ENCODE measurements at places on chromosomes 1 and 21.

DNA sequence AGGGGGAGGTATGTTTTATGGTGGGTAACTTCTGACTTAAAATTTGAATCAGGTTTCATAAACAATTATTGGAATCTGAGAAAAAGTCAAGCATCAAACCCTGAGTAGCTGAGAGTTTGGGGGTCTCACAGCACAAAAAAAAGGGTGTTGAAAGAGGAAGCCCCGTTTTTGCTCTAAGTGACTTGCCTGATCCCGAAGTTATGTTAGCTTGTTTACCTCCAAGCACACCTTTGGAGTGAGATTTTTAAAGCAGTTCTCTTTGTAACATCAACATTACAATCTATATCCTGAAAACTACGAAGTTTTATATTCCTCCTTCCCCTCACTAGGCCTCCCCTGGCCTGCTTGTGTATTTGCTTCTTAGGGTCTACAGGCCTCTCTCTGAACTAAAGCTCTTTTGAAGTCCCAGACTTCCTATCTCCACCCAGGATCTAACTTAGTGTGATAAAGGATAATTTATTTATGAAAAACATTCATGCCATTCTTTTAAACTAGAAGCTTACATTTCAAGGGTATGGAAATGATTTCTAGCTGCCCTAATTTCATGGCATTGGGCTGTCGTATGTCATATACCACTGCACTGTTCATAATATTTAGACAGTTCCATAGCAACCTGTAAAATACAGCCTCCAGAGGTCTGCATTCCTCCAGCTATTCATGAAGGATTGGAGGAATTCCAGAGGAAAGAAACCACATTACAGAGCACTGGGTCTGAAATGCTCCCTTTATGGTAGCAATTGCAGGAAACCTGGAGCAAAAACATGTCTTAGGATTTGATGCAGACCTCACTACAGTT, 36.1 kb upstream of the RGS1 start:
- peak; percentile 91 for DNase-seq

DNA sequence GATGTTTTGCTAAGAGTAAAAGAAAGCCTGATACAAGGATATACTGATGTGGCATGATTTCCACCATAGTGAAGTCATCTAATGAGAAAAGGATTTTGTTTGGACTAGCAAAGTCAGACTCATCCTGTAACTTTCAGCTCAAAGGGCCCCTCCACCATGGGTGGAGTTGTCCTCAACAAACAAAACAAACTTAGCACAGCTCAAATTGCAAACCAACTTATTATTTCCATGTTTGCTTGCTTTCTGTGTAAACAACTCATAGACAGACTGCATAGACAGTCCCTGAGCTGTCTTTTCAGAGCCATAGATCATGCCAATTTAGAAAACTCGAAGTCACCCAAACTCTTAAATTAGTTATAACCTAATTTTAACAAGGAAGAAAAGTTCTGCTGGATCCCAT, 69.4 kb upstream of the VAV3 start:
- DNase-seq, result no peak

- DNase-seq, result no peak
Observed at GRCh38 chr1:87720561-87720960, 391.9 kb downstream of the LMO4 start.

DNA sequence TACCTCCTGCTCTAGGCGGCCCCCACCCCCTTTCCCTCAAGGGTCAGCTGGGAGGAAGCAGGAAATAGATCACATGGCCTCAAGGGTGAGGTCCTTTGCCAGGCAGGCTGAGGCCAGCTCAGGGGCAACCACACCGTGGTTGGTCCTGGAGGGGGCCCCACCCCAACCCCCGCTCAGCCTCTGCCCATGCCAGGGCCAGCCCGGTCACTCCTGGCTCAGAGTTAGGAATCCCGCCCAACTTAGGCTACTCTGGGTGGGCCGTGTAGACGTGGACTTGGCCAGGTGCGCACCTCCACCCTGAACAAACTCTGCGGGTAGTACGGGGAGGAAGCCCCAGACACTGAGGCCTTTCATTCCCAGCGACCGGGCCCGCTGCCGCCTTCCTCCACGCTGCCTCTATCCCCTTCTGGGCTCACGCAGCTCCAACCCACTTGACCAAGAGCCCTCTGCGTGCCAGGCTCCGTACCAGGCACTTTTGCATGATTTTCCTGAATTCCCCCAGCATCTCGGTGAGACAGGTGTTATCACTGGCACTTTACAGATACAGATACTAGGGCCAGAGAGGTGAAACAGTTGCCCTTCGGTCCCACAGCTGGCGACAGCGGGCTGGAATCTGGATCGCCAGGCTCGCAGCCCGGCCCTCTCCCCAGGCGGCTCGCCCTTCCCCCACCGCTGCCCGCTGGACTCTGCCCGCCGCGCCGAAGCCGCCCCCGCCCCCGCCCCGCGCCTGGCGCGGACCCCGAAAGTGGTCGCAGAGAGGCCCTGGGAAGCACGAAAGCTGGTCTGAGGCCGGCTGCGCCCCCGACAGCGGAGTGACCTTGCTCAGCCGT, 769 bp downstream of the GALE start:
- DNase-seq, result peak; percentile 80

GRCh38 chr1:15444468-15445389, 6.5 kb downstream of the CTRC start:
- DNase-seq, result no peak

GRCh38 chr1:15592285-15592684, 7.4 kb upstream of the AGMAT start:
- no peak for DNase-seq

GRCh38 chr1:9233241-9233941, 1.2 kb upstream of the H6PD start:
- peak; percentile 60 for DNase-seq

- DNase-seq, result no peak
Observed at GRCh38 chr1:197761654-197762053, 13.6 kb downstream of the DENND1B start.

DNA sequence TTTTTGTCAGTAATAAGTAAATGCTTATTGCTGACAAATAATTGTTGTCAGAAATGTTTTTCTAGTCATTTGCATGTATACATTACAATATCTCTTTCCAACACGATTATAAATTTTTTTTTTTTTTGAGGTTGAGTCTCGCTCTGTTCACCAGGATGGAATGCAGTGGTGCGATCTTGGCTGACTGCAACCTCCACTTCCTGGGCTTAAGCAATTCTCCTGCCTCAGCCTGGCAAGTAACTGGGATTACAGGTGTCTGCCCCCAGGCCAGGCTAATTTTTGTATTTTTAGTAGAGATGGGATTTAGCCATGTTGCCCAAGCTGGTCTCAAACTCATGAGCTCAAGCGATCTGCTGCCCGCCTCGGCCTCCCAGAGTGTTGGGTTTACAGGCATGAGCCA, 72.0 kb upstream of the ATF3 start:
- DNase-seq, result no peak

DNA sequence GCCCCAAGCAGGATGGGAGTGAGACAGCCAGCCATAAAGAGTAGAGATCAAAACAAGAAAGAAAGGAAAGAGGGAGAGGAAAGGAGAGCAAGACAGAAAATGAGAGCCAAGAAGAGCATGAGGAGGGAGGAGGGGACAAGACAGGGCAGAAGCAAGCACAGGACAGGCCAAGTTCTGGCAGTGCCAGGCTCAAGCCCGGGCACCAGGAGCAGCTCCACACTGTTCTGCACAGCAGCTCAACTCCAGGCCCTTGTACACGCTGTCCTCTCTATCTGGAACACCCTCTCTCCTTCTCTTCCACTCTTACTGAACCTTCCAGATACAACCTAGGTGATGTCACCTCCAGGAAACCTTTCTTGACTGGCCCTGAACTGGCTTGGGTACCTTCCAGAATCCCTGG, 11.7 kb downstream of the IFFO2 start:
- no peak for DNase-seq

GRCh38 chr1:45686015-45686287, 382 bp downstream of the GPBP1L1 start:
- DNase-seq, result peak; percentile 38

- DNase-seq, result no peak
Observed at GRCh38 chr1:192983349-192983980, 75.7 kb downstream of the UCHL5 start.

DNA sequence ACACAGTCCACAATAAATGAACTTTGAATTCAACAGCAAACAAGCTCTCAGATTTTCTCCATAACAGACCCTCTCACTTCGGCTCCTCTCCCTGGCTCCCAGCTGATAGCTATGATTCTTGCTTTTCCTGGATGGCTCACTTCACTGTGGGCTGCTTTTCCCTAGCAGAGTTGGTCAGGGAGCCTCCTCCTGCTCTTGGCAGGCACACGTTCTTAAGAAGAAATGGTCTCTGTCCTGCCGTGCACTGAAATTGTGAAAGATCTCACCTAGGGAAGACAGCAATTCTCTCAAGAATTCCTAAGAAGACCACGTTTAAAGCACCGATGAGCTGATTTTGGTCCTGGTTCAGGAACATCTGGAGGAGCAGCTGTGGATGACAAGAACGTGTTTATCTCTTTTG, 148.5 kb upstream of the KCNK2 start:
- DNase-seq, result no peak

GRCh38 chr21:46082963-46083790, 14.7 kb upstream of the COL6A2 start:
- DNase-seq, result no peak

DNA sequence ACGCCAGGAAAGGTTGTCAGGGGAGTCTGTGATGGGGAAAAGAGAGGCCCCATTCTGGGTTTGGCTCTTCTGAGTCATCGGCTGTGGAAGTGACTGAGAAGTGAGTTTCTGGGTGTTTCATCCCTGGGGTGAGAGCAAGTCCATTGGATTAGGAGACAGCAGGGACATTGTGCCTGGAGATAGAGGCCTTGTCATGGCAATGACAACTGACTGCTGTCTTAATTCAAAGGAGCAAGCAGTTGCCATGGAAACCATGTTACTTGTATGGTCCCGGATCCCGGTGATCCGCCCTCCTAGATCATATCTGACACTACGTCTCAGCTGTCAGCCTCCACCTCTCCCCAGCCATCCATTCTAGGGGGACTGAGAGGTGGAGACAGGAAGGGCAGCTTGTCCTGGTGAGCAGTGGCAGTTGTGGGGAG, 34.4 kb downstream of the KIAA0040 start:
- DNase-seq, result no peak

- DNase-seq, result no peak
Observed at GRCh38 chr1:228400692-228401454, 5.8 kb downstream of the TRIM11 start.

DNA sequence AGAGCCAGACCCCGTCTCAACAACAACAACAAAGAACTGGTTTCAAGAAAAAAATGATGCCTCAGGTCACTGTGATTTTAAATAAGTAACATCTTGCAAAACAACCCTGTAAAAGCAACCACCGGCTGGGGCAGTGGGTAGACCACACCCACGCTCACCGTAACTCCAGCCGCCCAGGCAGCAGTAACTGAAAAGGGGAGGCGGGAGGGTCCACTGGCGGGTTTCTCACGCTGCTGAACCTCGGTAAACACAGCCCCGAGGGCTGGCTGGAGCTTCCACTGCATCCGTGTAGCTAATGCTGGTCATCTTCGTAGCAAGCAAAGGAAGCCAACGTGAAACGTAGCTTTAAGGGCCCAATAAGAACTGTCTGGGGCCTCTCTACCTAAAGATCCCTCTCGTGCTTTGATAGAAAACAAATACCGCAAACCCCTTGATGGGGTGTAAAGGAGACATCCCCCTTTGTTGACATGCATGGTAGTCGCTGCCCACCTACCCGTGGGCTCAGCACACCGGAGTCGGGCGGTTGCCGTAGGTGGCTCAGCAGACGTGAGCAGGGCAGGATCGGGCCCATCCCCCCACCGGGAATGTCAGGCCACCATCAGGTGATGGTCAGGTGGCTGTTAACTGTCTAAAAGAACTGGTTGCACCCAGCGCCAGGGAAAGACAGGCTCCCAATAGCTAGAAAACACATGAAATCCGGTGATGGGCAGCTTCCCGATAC, 4.2 kb downstream of the C1orf159 start:
- no peak for DNase-seq

DNA sequence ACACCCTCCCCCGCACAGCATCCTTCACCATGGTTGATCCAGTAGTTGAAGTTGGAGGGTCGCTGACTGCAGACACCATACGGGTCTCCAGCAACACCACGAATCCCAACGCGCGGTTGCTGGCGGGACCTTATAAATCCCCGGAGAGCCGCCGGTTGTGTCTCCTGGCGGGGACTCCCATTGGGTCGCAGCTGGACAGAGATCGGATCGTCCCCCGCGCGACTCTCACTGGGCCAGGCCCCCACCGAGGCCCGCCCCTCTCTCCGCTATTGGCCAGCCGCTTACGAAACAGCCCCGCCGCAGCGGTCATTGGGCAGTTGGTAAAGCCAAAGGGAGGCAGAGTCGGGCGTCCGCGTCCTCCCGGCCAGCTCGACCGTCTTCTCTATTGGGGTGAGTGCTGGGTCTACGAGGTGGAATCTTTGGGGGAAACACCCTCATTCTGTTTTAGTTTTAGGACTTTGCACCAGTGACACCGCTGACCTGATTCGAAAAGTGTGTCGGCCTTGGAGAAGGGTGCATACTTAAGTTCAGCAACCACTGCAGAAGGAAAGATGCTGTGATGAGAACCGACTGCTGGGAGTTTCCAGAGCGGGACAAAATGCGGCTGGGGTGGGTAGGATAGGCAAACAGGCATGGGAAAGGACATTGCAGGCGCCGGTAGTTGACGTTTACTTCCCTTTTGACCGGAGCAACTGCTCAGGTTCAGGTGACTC, 27.4 kb downstream of the RABIF start:
- peak; percentile 91 for DNase-seq

DNA sequence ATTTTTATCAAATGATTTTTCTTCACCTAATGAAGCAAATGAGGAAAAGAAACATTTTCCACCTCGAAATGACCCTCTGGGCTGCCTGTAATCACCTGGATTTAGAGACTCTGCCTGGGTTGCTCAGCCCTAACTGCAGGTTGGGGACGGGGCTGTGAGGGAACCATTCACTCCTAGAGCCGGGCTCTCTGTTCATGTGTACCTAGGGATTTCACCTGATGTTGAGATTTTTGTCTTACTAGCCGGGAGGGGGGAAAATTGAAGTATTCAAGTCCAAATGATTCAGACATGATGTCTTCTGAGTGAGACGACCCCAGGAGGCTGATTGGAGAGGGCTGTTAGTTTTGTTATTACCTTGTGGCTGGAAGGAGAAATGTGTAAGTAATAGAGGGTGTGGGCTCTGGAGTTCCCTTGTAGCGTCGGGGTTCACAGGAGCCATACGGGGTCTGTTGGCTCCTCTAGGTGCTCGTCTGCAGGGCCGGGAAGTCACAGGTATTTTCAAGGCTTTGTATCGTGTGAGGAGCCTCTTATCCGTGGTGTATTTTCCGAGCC, 42.3 kb upstream of the PWP2 start:
- no peak for DNase-seq

GRCh38 chr21:15060543-15061175, 4.1 kb downstream of the NRIP1 start:
- peak; percentile 55 for DNase-seq

- DNase-seq, result no peak
Observed at GRCh38 chr1:57093122-57093521, 127.3 kb upstream of the C8B start.

- DNase-seq, result no peak
Observed at GRCh38 chr21:33266789-33267135, 595 bp downstream of the IL10RB start.

- no peak for DNase-seq
Observed at GRCh38 chr1:201628490-201628889, 89.6 kb downstream of the NAV1 start.

Data from EL (cell line).